Esophagus muscularis mucosa (tissue), 4 donors: ENCODE measurements at places on chromosomes 3 and 15. TPM values are rescaled to one million over a fixed set of nuclear protein-coding genes. Genes with fewer than 3 reads are reported as not detected.

The AP3B2 gene
- 2.1 TPM for total RNA-seq

The USP13 gene
- 10.5 TPM for total RNA-seq

The SPTSSB gene
- total RNA-seq: 0.13 TPM

DNA sequence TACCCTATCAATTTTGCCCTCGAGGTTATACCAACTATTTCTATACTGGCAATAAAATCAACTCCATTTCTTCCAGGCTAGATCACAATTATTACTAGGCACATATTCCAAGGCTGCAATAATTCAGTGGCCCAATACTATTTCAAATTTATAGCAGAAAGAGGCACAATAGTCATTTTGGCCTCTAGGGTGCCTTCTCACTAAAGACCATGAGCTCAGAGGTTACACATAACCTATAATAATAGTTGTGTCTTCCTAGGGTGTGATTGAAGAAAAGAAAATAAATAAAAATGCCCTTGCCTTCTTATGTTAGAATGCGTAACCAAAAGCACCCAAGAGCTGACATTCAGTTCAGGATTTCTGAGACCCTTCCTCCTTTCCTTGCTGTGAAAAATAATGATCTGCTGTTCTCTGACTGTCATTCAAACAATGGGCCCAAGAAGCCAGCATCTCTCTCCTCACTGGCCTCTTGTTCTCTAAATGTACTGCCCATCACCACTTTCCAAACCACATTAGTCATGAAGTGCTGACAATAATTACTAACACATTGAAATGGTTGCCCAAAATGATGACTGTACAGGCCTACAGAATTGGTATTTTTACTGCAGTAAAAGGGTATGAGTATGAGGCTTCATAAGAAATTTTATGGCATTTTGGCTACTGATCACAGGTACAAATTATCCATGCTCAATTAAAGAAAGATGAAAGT, 244.8 kb downstream of the LRRN1 start:
- no peaks in the 10 kb centered on the region for H3K4me1 ChIP-seq
- no peak overlapping the region for H3K27ac ChIP-seq
- no peaks in the 10 kb centered on the region for H3K27me3 ChIP-seq
- no peak for DNase-seq

- no peak overlapping the region for H3K4me3 ChIP-seq
- no peaks in the 10 kb centered on the region for H3K4me1 ChIP-seq
- H3K27ac ChIP-seq: no peak overlapping the region
- no peaks in the 10 kb centered on the region for H3K36me3 ChIP-seq
- no peak for DNase-seq
- H3K27me3 ChIP-seq: no peaks in the 10 kb centered on the region
These were observed 27.9 kb downstream of the PLCL2 start for GRCh38 chr3:16912400-16913263.

DNA sequence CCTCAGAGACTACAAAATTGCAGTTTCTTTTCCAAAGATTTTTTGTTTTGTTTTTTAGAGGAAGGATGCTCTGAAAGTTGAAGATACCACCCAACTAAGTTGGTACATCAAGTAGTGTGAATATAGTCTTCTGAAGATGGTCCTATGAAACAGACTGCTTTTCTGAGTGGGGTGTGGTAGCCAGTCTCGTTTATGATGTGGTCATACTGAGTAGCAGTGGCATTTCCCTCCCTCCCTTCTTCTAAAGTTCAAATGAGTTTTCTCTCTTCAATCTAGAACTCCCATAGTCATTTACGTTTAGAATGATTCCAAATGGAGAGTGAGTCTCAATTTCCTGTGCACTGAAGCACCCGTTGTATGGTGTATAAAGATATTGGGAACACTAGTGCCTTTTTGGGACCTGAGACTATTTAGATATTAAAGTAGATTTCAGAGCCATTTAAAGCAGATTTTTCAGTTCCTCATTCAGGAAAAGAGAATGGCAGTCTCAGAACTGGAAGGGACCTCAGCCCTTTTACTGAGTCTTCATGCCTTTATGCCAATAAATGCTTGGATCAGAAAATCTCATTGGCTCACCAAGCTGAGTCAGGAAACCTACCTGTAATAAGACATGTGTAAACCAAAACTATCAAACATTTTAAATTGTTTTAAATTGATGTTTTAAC, 200.4 kb downstream of the CDIN1 start:
- H3K4me3 ChIP-seq: no peak overlapping the region
- peaks cover 30% of the 10 kb centered on the region for H3K4me1 ChIP-seq
- H3K27ac ChIP-seq: no peak overlapping the region
- no peaks in the 10 kb centered on the region for H3K27me3 ChIP-seq
- no peaks in the 10 kb centered on the region for H3K36me3 ChIP-seq

DNA sequence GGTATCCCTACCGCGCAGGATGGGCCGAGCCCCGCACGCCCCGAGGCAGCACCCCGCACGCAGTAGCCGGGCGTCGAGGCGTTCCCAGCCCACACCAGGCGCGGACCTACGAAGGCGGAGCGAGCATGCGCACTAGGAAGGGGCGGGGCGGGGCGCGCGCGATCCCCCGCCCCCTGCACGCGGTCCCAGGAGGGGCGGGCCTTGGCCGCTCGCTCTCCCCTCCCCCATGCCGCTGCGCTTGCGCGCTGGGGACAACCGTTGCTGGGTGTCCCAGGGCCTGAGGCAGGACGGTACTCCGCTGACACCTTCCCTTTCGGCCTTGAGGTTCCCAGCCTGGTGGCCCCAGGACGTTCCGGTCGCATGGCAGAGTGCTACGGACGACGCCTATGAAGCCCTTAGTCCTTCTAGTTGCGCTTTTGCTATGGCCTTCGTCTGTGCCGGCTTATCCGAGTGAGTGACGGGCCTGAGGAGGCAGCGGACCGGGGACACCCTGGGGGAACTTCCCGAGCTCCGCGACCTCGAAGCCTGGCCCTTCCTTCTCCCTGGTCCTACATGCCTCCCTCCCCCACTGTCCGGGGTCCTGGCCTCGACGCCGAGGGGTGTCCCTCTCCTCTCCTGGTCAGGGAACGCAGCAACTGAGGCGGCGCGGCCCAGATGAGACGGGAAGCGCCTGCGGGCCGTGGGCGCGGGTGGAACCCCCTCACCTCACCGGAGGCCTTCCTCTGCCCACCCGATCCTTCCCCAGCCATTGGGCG, at the start of gene SPESP1:
TSS of gene SPESP1 (plus strand) at position 258 of the 755 bp plus-strand sequence. CDS start at position 387, 129 bp downstream.
- H3K36me3 ChIP-seq: no peaks in the 10 kb centered on the region
- H3K4me3 ChIP-seq: peak within 1 kb of the TSS; percentile 61
- no peak for DNase-seq

DNA sequence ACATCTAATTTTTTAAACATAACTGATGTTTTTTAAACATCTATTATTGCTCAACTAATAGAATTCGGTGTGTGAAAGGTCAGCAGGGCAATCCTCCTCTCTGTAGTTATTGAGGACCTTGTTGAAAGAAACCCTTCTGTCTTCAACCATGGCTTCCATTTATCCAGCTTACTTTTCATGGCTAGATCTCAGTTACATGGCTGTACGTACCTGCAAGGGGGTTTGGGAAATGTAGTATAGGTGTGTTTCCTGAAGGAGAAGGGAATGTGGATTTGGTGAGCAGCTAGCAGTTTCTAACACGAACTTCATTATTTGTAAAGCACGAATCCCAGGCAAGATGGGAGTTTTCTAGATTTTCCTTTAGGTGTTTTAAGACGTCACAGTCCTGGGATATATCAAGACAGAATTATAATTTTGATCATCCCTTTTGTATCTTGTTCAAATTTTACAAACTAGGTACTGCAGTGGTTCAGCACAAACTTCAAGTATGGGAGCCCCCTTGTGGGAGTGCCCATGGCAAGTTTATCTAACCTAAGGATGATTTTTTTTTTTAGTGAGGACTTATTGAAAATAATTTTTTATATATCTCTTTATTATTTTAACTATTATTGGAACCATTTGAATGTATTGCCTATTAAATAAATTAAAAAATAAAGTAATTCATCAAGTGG, 41.6 kb downstream of the FBXL2 start:
- no peaks in the 10 kb centered on the region for H3K4me1 ChIP-seq
- DNase-seq: no peak
- no peaks in the 10 kb centered on the region for H3K27me3 ChIP-seq
- H3K4me3 ChIP-seq: no peak overlapping the region

- H3K36me3 ChIP-seq: no peaks in the 10 kb centered on the region
- H3K27me3 ChIP-seq: no peaks in the 10 kb centered on the region
- H3K4me1 ChIP-seq: peaks cover 6% of the 10 kb centered on the region
- no peak overlapping the region for H3K27ac ChIP-seq
These were observed 381.1 kb downstream of the CTNNB1 start for GRCh38 chr3:41580274-41580959.

DNA sequence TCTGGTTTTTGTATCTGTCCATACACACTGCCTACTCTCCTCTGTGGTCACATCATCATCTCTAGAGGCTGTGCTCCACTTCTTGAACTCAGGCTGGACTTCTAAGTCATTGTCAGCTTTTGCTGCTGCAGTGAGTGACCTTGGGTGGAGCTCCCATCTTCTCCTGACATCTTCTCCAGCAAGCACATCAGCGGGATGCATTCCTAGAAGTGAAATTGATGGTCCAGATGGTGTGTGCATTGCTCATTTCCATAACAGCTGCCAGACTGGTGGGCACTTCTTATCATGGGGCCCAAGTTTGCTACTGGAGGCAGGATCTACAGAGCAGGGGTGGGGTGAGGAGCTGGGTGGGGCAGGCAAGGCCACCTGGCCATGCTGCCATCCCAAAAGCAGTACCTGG, 109.9 kb downstream of the DNAJB8 start:
- no peaks in the 10 kb centered on the region for H3K27me3 ChIP-seq
- no peak for DNase-seq
- H3K36me3 ChIP-seq: no peaks in the 10 kb centered on the region
